ENCODE measurements at places on chromosomes 2 and 18. TPM values are rescaled to one million over a fixed set of nuclear protein-coding genes. Genes with fewer than 3 reads are reported as not detected.

The TEX44 gene
- not detected for total RNA-seq

The SERPINB13 gene
- total RNA-seq, result not detected

The UGT1A8 gene
- not detected for total RNA-seq

- H3K27me3 ChIP-seq, result no peaks in the 10 kb centered on the region
- H3K4me1 ChIP-seq, result no peaks in the 10 kb centered on the region
- no peak overlapping the region for H3K27ac ChIP-seq
- no peak overlapping the region for H3K4me3 ChIP-seq
- no peak for DNase-seq
- peaks cover 49% of the 10 kb centered on the region for H3K36me3 ChIP-seq
These were observed 27.2 kb downstream of the CEP192 start for GRCh38 chr18:13018374-13018773.

DNA sequence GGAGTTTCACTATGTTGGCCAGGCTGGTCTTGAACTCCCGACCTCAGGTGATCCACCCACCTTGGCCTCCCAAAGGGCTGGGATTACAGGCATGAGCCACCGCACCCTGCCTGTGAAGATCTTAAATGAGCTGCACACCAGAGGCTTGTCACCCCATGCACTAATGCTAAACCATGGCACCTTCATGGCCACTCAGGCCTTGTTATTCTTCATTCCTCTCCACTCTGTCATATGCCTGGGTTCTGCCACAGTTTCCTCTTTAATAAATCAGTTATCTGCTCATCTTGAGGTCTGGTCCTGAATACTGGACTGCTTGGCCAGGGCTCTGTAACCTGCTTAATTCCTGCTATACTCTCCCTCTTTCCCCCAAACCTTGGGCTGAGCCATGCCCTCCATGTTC lies 303.9 kb upstream of the FBXO11 start:
- H3K4me3 ChIP-seq, result no peak overlapping the region
- DNase-seq, result no peak
- H3K36me3 ChIP-seq, result no peaks in the 10 kb centered on the region
- H3K27me3 ChIP-seq, result no peaks in the 10 kb centered on the region
- H3K4me1 ChIP-seq, result peaks cover 27% of the 10 kb centered on the region

GRCh38 chr2:26243470-26244308 lies 743 bp downstream of the HADHA start:
- peak overlapping the region; percentile 100 for H3K4me3 ChIP-seq
- DNase-seq, result peak; percentile 58
- peak overlapping the region; percentile 98 for H3K27ac ChIP-seq
- no peaks in the 10 kb centered on the region for H3K27me3 ChIP-seq
- no peaks in the 10 kb centered on the region for H3K36me3 ChIP-seq

- no peaks in the 10 kb centered on the region for H3K36me3 ChIP-seq
- H3K4me1 ChIP-seq, result peaks cover 10% of the 10 kb centered on the region
- no peaks in the 10 kb centered on the region for H3K27me3 ChIP-seq
- peak overlapping the region; percentile 82 for H3K4me3 ChIP-seq
- H3K27ac ChIP-seq, result no peak overlapping the region
These were observed 579 bp downstream of the STAT4 start for GRCh38 chr2:191150230-191150599.

DNA sequence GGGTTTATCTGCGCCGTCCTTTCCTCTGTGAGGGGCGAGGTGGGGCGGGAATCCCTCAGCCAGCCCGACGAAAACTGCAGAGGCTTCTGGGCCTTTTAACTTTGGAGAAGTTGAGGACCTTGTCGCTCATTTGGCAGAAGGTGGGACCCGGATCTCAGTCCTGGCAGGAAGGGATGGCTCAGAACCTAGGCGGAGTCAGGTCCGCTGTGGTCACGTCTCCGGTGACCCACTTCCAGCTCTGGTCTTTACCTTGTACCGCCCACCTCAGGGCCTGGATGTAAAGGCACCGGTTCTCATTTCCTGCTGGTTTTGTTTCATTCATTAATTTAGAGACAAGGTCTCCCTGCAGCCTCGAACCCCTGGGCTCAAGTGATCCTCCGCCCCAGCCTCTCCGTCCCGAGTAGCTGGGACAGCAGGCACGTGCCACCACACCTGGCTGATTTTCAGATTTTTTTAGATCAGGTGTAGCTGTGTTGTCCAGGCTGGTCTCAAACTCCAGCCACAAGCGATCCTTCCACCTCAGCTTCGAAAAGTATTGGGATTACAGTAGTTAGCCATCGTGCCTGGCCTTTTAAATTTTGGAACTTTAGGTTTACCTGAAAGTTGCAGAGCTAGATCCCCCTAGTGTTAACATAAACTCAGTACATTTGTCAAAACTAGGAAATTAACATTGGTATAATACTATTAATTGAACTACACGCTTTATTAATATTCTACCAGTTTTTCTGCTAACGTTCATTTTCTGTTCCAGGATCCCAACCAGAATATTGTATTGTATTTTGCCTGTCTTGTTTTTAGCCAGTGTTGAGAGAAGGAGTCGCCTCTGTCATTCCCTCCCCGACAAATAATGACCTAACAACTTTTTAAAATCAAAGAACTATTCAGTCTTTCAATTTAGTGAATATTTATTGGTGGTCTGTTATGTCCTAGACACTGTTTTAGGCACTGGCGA lies 852 bp downstream of the POLI start:
- DNase-seq, result peak; percentile 72
- peak overlapping the region; percentile 82 for H3K27ac ChIP-seq
- peaks cover 10% of the 10 kb centered on the region for H3K4me1 ChIP-seq

DNA sequence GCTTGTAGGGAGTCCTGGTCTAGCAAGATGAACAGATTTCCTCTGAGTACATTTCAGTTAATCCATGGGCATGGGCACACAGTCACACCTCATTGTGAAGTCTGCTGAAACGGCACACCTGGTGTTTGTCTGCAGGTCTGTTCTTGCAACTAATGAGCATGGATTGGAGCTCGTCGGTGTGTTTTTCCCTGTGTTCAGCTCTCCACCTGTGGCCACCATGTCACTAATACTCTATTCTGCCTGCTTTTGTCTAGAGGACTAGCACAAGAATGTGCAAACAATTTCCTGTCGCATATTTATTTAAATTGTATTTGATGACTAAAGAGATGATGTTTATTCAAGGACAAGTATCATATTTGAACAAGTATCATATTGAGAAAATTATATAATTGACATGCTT lies 24.5 kb upstream of the PPP4R1 start:
- H3K27ac ChIP-seq, result no peak overlapping the region
- no peaks in the 10 kb centered on the region for H3K36me3 ChIP-seq
- H3K27me3 ChIP-seq, result no peaks in the 10 kb centered on the region
- H3K4me1 ChIP-seq, result peaks cover 18% of the 10 kb centered on the region
- DNase-seq, result no peak
- no peak overlapping the region for H3K4me3 ChIP-seq

DNA sequence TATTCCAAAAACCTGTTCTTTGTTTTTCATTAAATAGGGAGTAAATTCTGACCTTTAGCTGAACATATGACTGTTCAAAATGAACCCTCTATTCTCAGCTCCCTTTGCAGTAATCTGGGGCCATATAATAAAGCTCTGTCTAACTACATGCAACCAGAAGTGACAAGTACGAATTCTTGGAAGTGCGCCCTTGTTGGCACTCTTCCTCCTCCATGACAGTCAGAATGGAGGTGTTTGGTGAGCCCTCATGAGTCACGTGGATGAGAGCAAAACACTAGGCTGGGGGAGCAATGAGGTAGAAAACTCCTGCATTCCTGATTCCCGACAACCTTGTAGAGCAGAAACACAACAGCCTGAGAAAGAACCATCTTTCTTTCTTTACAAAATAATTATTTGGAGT lies 552.9 kb downstream of the FBXO15 start:
- no peak overlapping the region for H3K27ac ChIP-seq
- H3K4me1 ChIP-seq, result no peaks in the 10 kb centered on the region
- no peaks in the 10 kb centered on the region for H3K27me3 ChIP-seq
- no peak overlapping the region for H3K4me3 ChIP-seq
- no peaks in the 10 kb centered on the region for H3K36me3 ChIP-seq

- no peaks in the 10 kb centered on the region for H3K27me3 ChIP-seq
- H3K4me1 ChIP-seq, result no peaks in the 10 kb centered on the region
These were observed 98.8 kb upstream of the EML6 start for GRCh38 chr2:54624591-54625071.

DNA sequence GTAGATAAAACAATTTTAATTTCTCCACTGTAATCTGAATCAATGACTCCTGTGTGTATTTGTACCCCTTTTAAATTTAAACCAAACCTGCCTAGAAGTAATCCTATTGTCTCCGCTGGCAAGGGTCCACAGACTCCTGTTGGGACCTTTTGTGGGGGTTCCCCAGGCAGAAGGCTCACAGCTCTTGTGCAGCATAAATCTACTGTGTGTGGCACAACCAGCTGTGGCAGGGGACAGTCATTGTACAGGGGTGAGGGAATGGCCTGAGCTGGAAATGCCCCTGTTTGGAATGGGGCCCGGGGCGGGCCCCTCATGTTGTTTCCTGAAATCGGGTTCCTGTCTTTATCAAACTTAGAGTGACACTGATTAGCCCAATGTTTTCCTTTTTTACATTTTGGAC lies 318.2 kb upstream of the FAM98A start:
- no peak overlapping the region for H3K27ac ChIP-seq
- H3K4me1 ChIP-seq, result no peaks in the 10 kb centered on the region
- no peak overlapping the region for H3K4me3 ChIP-seq
- no peaks in the 10 kb centered on the region for H3K36me3 ChIP-seq
- H3K27me3 ChIP-seq, result no peaks in the 10 kb centered on the region
- DNase-seq, result no peak

Data from GM23248 (cell line).